CD4-positive, alpha-beta T cell treated with Interleukin-10 for 1 hour (primary cell): ENCODE measurements at places on chromosomes 5 and 9.

GRCh38 chr9:112366591-112366990, 13.3 kb upstream of the HSDL2 start:
- no peak for DNase-seq

DNA sequence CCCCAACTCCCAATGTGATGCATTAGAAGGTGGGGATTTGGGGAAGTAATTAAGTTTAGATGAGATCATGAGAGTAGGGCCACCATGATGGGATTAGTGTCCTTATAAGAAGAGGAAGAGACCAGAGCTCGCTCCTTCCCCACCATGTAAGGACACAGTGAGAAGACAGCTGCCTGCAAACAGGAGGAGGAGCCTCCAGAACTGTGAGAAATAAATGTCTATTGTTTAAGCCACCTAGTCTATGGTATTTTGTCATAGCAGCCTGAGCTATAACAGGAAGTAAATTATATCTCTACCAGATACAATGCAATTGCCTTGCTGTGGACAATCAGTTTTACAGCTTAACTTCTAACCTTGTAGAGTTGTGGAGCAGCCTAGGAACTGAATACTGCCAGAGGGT, 58.0 kb downstream of the ANKRD33B start:
- DNase-seq: no peak

- no peak for DNase-seq
Measured at GRCh38 chr5:105475401-105475800, 1912.8 kb upstream of the NUDT12 start.

DNA sequence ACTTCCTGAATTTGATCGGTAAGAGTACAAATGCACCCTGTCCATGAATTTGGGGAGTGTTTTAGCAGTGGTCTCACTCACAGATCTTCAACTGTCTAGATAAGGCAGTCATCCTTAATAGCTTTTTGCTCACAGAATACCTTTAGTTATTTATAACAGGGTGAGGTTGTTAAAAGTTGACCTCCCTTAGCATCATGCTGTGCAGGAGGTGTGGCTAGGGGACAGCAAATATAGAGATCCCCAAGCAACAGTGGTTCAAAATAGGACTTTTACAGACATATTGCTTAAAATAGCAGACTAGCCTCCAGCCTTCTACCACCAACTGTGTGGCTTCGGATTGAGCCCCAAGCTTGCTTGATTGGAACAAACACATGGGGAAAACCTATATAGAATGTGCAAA, 724.4 kb downstream of the TLE1 start:
- DNase-seq: no peak

GRCh38 chr9:8186560-8186959, 387.0 kb upstream of the DMAC1 start:
- DNase-seq: no peak

DNA sequence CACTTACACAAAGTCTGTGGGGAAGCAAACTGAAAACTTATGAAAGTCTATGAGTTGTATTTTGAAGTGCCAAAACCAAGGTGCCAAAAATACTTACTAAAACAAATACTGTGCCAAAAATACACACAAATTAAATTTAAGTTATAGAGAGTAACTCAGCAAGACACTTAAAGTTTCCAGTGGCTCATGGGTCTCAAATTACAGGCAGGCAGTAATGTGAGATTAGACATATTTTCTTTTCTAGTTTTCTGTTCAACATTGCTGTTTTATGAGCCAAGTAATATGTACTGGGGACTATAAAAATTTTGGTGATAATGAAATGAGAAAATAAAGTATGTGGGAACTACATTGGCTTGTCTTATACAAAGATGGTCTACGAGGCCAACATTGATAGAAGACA, 172.2 kb upstream of the SNX2 start:
- DNase-seq: no peak

DNA sequence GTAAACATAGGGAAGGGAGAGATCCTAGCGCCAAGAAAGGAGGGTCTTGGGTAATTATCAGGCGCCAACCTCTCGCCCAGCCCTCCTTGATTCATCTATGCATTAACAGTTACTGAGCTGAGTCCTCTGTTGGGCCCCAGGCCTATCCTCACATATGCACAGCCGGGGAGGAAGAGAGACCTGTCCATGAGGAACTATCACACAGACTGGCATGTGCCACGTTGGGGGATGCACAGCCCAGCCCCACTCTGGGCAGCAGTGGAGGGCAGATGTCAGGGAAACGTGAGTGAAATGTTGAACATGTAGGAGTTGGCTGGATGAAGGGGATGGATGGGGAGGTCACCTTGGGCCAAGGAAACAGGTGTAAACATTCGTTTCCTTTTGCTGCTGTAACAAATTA, 18.8 kb upstream of the ENHO start:
- no peak for DNase-seq

GRCh38 chr5:83471405-83472212, at the start of gene VCAN:
VCAN (plus strand) TSS chr5:83471744; CDS start chr5:83483519, 11,775 bp downstream.
- DNase-seq: no peak

DNA sequence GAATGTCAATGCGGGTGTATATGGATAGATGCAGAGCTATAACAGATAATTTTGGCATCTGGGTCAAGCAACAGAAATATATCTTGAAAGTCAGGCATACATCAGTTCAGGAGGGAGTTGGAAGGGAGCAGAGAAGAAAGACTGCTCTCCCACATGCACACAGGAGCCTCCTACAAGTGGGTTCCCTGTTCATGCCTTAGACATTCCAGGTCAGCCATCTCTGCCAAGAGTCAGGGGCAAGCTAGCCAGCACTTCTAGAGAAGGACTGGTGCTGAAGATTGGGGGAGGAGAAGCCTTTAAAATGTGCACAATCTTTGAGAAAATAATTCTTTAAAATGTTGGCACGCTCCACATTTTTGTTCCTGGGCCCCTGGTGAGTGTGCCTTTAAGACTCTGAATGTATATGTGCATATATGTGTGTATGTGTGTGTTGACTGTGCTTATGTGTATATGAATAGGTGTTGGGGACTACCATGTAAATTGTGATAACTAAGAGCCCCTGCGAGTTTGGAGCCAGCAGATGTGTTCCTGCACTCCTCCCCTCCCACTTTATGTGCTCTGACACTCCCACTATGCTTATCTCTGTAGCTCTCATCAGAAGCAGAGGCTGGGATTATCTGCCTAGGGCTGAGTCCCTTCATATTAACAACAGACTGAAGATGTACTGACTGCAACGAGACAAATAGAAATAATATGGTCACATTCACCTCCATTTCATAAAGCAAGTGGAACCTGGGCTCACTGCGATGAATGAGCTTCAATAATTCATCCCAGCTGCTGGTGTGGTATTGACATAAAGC, 21.5 kb upstream of the DELE1 start:
- no peak for DNase-seq

DNA sequence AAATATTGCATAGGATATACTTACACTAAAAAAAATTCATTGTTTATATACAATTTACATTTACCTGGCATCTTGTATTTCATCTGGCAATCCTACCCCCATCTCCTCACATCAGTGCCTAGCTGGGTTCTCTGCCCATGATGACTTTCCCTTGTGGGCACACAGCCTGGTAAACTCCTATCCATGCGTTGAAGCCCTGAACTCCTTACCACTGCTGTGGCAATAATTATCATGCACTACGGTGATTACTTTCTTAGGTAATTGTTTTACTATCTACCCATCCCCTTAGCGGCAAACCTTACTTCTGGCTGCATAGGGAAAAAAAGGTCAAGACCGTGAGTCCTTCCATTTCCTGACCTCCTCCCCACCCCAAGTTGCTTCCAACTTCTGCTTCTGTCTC, 63.6 kb upstream of the DAB2IP start:
- DNase-seq: no peak

DNA sequence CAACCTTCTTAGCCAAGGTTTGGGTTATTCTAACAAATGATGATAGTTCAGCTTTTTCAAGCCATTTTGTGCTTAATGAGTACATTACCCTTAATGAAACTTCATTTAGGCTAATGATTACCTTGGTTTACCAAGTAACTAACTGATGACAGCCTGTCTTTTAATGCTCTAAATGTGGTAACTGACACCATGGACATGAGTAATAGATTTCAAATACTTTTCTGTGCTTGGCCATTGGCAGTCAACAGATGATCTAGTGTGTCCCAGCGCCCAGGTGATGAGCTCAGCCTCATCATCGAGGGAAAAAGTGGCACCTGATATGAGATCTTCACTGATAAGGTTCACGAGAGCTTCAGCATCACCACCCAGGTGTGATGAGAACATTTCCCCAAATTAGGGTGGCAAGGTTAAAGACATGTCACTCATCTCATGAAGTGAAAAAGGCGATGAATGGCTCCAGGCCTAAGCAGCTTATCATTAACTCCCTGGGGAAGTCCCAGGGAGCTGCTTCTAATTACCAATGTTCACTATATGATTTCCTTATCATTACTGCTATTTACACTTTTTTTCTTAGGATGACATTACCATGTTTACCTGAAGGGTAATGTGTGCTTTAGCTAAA, 296.0 kb downstream of the SPOCK1 start:
- DNase-seq: no peak
